Activated CD8-positive, alpha-beta T cell treated with anti-CD3 and anti-CD28 coated beads, Interleukin-2, amount 10 ng/mL, durations not matched to agents 7 days and 5 days (primary cell): ENCODE measurements at places on chromosomes 6 and 20. TPM values are rescaled to one million over a fixed set of nuclear protein-coding genes. Genes with fewer than 3 reads are reported as not detected.

- H3K4me1 ChIP-seq, result peaks cover 34% of the 10 kb centered on the region
- DNase-seq, result no peak
- H3K27ac ChIP-seq, result peak overlapping the region; percentile 98
- peaks cover 2% of the 10 kb centered on the region for H3K27me3 ChIP-seq
- H3K36me3 ChIP-seq, result peaks cover 26% of the 10 kb centered on the region
Measured at GRCh38 chr6:63571361-63572043, 778 bp upstream of the LOC128125822 start.

Gene C20orf141
- not detected for total RNA-seq

Gene SLC35F1
- not detected for total RNA-seq

DNA sequence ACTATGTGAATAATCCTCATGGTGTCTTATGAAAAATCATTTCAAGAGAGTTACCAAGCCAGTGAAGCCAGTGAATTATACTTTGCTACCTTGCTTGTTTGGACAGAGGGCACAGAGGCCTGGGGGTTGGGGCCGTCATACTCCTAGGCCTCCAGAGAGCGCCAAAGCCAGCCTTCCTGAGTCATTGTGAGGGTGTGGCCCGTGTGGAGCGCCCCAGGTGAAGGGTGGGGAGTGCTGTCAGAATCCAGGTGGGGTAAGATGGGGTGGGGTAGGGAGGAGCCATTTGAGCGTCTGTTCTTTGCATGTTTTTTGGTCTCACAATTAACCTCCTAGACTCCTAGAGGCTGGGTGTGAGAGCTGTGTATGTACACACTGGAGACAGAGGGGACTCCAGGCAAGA lies 71.1 kb downstream of the PERP start:
- H3K4me1 ChIP-seq, result no peaks in the 10 kb centered on the region
- H3K27me3 ChIP-seq, result peaks cover 5% of the 10 kb centered on the region
- H3K4me3 ChIP-seq, result no peak overlapping the region
- no peak overlapping the region for H3K27ac ChIP-seq
- DNase-seq, result no peak

Gene MDFI
- total RNA-seq, result not detected

GRCh38 chr6:148701375-148701774 lies 45.5 kb upstream of the UST start:
- peak overlapping the region; percentile 53 for H3K27ac ChIP-seq
- peaks cover 10% of the 10 kb centered on the region for H3K4me1 ChIP-seq
- H3K27me3 ChIP-seq, result peaks cover 3% of the 10 kb centered on the region
- DNase-seq, result no peak

- DNase-seq, result peak; percentile 56
- H3K4me1 ChIP-seq, result no peaks in the 10 kb centered on the region
- H3K36me3 ChIP-seq, result peaks cover 45% of the 10 kb centered on the region
Measured at GRCh38 chr6:152206072-152206818, 398.8 kb downstream of the ESR1 start.

- no peak for DNase-seq
- H3K4me3 ChIP-seq, result no peak overlapping the region
- no peak overlapping the region for H3K27ac ChIP-seq
- no peaks in the 10 kb centered on the region for H3K36me3 ChIP-seq
- H3K4me1 ChIP-seq, result no peaks in the 10 kb centered on the region
Measured at GRCh38 chr6:56718236-56718635, 75.5 kb upstream of the DST start.

Gene SIRPB2
- not detected for total RNA-seq

Gene TEAD3
- total RNA-seq, result 0.21 TPM

- no peak for DNase-seq
- H3K27me3 ChIP-seq, result peaks cover 3% of the 10 kb centered on the region
- no peaks in the 10 kb centered on the region for H3K4me1 ChIP-seq
- no peak overlapping the region for H3K27ac ChIP-seq
Measured at GRCh38 chr6:15147827-15148226, 98.0 kb upstream of the JARID2 start.

Gene PANK2
- total RNA-seq, result 73.1 TPM

DNA sequence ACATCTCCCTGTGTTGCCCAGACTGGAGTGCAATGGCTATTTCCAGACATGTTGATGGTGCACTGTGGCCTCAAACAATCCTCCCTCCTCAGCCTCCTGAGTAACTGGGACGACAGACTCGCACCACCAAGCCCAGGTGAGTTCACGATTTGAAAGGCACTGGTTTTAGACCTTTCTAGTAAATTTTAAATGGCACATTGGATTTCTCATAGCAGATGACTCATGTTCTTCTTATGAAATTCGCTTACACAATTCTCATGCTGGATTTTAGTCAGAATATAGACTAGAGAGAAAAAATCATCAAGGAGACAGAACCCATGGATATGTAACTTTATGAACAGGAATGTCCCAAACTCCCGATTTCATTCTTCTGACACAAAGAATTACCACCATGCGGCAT lies 18.1 kb upstream of the PXDC1 start:
- no peak overlapping the region for H3K4me3 ChIP-seq
- no peak for DNase-seq
- H3K4me1 ChIP-seq, result no peaks in the 10 kb centered on the region

- no peaks in the 10 kb centered on the region for H3K4me1 ChIP-seq
- H3K27me3 ChIP-seq, result no peaks in the 10 kb centered on the region
- H3K27ac ChIP-seq, result no peak overlapping the region
- no peak overlapping the region for H3K4me3 ChIP-seq
Measured at GRCh38 chr6:51459958-51460357, 627.5 kb downstream of the PKHD1 start.

Gene BHLHE23
- not detected for total RNA-seq

DNA sequence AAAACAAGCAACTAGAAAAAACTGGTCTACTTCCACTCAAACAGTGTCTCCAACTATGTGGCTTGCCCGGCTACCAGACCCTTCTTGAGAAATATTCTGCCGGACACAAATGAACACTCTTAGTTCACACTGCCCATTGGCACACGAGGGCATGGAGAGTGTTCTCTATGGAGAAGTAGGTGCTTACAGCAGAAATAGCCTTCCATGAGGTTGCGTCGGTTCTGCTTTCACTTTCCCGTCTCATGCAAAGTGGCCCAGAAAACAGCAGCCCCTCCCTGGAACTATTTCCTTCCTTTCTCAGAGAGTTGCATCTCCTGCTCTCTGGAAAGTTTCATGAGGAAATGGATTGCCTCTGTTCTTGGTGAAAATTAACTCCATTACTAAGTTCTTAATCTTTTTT lies 9.5 kb upstream of the HLA-DOA start:
- no peaks in the 10 kb centered on the region for H3K36me3 ChIP-seq
- H3K27ac ChIP-seq, result peak overlapping the region; percentile 81
- peaks cover 33% of the 10 kb centered on the region for H3K4me1 ChIP-seq
- H3K4me3 ChIP-seq, result peak overlapping the region; percentile 72

GRCh38 chr6:35341557-35341956 lies 801 bp upstream of the PPARD start:
- peaks cover 30% of the 10 kb centered on the region for H3K36me3 ChIP-seq
- H3K27me3 ChIP-seq, result peaks cover 13% of the 10 kb centered on the region
- H3K27ac ChIP-seq, result no peak overlapping the region
- H3K4me3 ChIP-seq, result no peak overlapping the region
- DNase-seq, result no peak

Gene EYA2
- not detected for total RNA-seq

DNA sequence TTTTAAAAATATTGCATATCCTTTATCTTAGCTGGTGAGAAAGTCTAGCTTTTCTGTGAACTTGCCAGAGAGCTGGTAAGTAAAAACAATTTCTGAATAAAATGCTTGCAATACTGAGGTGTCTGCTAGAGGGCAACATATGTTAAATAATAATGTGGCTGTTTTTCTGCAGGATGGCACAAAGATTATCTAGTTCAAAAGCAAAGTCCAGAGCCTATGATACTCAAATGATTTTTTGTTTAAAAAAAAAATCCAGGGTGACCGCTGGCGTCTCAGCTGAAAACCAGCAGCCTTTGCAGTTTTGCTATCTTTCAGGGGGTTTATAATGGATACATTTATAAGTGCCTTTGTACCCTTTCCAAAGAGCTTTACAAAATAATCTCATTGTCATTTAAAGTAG lies 194.9 kb downstream of the PHACTR1 start:
- no peak overlapping the region for H3K4me3 ChIP-seq
- no peaks in the 10 kb centered on the region for H3K36me3 ChIP-seq
- H3K4me1 ChIP-seq, result no peaks in the 10 kb centered on the region
- H3K27me3 ChIP-seq, result peaks cover 19% of the 10 kb centered on the region
- no peak overlapping the region for H3K27ac ChIP-seq

Gene VARS2
- total RNA-seq, result 38.4 TPM

Gene HSPA1L
- 3.1 TPM for total RNA-seq

DNA sequence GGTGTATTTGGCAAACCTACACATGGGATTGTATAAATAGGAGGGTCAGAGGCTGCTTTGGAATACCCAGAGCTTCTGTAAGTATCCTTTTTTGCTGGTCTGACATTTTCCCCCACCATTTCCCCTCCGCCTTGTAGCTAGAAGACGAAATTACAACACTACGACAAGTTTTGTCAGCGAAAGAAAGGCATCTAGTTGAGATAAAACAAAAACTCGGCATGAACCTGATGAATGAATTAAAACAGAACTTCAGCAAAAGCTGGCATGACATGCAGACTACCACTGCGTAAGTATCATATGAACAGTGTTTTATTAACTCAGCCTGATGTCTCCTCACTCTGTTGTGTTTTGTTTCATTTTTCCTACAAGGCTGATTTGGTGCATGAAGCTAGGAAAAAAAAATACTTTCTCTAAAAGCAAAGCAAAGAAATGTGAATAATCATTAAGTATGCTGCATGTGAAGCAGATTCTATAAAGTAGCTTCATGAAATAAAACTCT lies 72.7 kb downstream of the HDDC2 start:
- DNase-seq, result no peak
- H3K36me3 ChIP-seq, result no peaks in the 10 kb centered on the region
- no peak overlapping the region for H3K4me3 ChIP-seq
- H3K27ac ChIP-seq, result no peak overlapping the region

DNA sequence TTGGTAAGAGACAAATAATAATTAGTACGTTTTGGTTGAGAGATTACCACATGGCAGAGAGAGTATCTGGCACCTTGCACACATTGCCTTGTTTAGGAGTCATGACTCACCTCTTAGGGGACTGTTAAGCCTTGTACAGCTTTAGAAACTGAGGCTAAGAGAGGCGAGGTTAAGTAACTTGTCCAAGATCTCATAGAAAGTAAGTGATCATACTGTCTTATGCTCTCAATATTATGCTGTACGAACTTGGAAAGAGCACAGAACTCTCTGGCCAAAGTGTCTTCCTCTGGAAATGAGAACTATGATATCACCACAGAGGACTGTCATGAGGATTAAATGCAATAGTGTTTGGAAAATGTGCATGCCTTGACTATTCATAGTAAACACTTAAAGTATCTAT lies 249.0 kb downstream of the UTRN start:
- H3K27me3 ChIP-seq, result no peaks in the 10 kb centered on the region
- H3K27ac ChIP-seq, result no peak overlapping the region
- no peak overlapping the region for H3K4me3 ChIP-seq
- H3K4me1 ChIP-seq, result no peaks in the 10 kb centered on the region
- DNase-seq, result no peak

DNA sequence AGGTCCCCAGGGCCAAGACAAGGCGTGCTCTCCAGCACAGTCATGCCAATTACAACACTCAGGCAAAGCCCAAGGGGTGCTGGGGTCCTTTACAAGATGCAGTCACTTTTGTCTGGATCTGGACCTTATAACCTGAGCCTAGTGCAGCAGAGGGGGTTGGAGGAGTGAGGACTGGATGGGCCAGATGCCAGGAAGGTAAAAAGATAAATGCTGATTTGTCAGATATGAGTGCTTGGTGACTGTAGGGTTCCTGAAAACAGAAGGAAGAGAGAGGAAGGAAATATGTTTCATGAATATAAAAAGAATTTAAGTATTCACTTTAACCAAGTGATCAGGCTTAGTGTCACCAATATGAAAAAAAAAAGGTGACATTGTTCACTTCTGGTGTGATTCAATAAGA lies 43.4 kb upstream of the TFAP2A start:
- DNase-seq, result no peak
- peaks cover 9% of the 10 kb centered on the region for H3K27me3 ChIP-seq
- H3K4me1 ChIP-seq, result no peaks in the 10 kb centered on the region
- no peaks in the 10 kb centered on the region for H3K36me3 ChIP-seq
- no peak overlapping the region for H3K27ac ChIP-seq
- no peak overlapping the region for H3K4me3 ChIP-seq

GRCh38 chr20:6269168-6269873 lies 146.5 kb upstream of the FERMT1 start:
- H3K4me3 ChIP-seq, result no peak overlapping the region
- H3K27me3 ChIP-seq, result no peaks in the 10 kb centered on the region
- H3K27ac ChIP-seq, result no peak overlapping the region
- H3K36me3 ChIP-seq, result no peaks in the 10 kb centered on the region

DNA sequence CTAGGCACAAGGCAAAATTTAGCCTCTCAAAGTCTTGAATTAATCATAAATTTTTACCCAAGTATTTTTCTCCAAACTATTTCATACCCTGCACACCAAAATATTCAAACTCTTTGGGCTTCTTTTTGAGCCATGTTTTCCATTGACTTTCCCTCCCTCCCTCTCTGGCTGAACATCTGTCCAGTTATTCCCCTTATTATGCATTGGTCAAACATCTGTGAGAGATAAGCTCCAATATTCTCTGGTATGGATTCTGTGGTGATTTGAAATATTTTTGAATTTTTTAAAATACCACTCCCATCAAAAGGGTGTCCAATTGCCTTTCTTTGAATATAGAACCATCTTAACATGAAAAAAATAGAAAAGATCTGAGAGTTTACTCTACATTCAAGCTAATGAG lies 244.2 kb downstream of the RFPL4B start:
- H3K4me1 ChIP-seq, result no peaks in the 10 kb centered on the region
- no peak overlapping the region for H3K4me3 ChIP-seq
- no peaks in the 10 kb centered on the region for H3K36me3 ChIP-seq
- no peak overlapping the region for H3K27ac ChIP-seq
- DNase-seq, result no peak

DNA sequence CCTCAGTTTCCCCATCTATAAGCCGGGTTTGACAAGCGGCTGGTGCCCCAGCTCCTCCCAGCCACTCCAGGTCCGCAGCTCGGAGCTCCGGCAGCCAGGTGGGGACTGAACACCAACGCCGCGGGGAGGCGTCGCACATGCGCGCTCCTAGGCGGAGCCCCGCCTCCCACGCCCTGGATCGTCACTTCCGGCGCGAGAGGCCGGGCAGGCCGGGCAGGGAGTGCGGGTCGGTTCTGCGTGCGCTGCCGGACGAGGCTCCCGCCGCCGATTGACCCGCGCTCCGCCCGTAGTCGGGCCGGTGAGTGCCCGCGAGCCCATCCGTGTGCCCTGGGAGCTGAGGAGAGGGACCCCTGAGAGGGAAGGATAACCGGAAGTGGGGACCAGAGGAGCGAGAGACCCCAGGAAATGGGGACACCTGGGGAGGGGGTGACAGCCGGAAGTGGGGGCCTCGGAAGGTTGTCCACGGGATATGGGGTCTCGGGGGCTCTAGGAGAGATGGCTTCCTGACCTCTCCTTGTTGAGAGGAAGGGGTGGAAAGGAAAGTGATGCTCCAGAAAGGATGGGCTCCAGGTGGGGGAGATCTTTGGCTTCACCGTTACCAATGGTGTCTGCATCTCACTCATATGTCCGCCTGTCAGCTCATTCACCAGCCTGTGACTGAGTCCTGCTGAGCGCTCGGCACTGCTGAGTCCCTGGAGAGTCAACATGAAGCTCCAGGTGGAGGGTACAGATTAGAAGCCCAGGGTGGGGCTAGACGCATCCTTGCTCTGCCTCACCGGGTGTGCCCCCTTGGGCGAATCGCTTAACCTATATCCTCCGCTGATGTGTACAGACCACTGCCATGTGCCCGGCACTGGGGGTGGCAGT lies at the start of gene TTPAL:
TSS of gene TTPAL (plus strand) at position 181 of the 867 bp plus-strand sequence. CDS start 4,126 bp downstream, outside the sequence.
- H3K36me3 ChIP-seq, result peaks cover 5% of the 10 kb centered on the region
- H3K27me3 ChIP-seq, result peaks cover 2% of the 10 kb centered on the region
- H3K27ac ChIP-seq, result peak within 1 kb of the TSS; percentile 99
- H3K4me1 ChIP-seq, result peaks cover 20% of the 10 kb centered on the region
- peak within 1 kb of the TSS; percentile 94 for H3K4me3 ChIP-seq

Gene C2
- total RNA-seq, result 0.87 TPM
